ENCODE measurements at places on chromosomes 13 and 19. TPM values are rescaled to one million over a fixed set of nuclear protein-coding genes. Genes with fewer than 3 reads are reported as not detected.

DNA sequence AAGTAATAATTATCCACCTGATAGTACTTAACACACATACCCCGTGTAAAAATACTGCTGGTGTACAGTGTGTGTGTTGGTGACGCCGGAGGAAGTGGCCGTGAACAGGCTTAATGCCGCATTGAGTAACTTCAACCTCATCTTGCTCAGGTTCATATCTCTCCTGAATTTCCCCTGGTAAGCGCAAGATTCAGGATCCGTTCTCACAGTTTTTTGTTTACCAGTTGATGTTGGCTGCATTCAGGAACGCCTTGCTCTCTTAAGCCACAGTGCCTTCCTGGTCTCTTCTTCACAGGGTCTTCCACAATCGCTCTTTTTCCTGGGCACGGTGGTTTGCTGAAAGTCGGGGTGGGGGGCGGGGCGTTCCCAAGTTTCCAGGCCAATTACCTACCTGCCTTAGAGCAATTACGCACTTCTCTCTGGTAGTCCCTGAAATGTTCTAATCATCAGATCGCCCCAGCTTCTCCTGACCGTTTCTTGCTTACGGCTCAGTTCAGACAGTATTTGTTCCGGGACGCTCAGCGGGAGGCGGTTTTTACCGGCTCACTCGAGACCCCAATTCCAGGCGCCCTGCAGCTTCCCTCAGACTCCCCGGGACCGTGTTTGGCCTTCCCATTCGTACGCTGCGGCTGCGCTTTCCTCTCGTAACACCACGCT, 706 bp upstream of the DNAJC3 start:
- no peaks in the 10 kb centered on the region for H3K27me3 ChIP-seq
- no peaks in the 10 kb centered on the region for H3K36me3 ChIP-seq
- peaks cover 2% of the 10 kb centered on the region for H3K4me1 ChIP-seq
- DNase-seq: peak; percentile 39
- H3K4me3 ChIP-seq: peak overlapping the region; percentile 75

DNA sequence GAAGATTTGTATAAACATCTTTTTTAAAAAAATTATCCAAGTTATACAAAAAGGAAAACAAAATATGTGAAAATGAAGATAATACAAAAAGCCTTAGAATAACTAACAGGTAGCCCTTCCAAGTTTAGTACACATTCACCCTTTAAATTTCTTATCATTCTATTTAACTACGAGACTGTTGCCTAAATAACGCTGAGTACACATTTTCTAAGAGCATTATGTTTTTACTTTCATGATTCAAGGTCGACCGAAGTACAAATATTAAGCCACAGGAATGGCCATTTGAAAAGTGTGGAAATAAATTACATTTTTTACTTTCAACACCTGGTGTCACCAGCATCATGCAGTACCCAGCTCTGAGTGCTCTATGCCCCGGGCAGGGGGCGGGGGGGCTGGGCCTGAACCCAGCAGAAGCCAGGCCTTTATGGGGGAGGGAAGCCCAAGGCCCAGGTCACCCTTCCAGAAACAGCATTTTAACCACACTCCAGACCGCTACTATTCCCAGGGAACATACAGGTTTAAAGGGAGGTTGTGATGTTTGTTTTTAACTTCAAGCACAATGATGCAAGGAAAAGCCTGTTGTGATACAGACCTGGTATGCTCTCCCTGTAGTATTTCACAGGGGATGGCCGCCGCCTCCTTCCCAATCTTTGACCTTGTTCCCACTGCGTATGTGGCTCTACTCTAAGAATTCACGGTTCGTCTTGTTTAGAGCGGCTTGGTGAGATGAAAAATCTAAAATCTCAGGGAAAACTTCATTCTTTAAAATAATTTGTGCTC, 24.0 kb downstream of the GGACT start:
- H3K4me1 ChIP-seq: peaks cover 4% of the 10 kb centered on the region
- no peaks in the 10 kb centered on the region for H3K27me3 ChIP-seq
- H3K36me3 ChIP-seq: no peaks in the 10 kb centered on the region
- no peak overlapping the region for H3K27ac ChIP-seq
- DNase-seq: no peak

DNA sequence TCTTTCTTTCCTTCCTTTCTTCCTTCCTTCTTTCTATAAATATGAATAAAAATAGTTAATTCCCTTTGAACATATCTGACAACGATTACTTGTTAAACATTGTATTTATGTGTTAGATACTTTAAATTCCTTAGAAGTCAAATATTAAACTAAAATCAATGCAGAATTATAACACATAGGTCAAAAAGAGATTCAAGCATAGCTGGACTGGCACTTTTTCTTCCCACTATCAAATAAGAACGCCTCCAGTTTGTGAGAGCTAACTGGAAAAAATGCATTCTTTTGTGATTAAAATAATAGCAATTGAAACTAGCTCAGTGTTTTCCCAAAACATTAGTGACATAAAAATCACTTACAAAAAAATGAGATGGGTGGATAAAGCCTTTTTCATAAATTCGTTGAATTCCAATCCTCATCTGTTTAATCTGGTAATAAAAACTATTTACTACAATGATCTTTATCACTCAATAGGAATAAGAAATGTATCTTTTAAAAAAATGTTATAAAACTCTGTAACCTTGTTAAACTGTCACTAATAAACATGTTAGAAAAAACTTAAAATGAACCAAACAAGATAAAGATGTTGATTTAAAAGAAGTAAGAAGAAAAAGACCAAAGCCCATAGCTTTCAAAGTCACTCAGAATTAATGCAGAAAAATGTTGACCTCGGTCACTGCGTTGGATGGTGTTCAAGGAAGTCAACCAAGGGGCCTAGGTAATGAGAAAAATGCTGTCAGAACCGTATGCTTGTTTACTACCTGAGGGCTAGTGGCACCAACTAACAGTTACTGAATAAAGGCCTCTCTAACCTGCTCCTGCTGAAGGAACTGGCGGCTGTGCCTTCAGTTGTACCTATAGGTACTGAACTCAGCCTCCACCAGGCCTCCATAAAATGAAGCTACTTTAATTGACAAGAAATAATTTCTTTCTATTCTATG, 1039.5 kb upstream of the SLC10A2 start:
- DNase-seq: no peak
- no peak overlapping the region for H3K27ac ChIP-seq
- H3K4me3 ChIP-seq: no peak overlapping the region
- H3K36me3 ChIP-seq: no peaks in the 10 kb centered on the region
- no peaks in the 10 kb centered on the region for H3K27me3 ChIP-seq

DNA sequence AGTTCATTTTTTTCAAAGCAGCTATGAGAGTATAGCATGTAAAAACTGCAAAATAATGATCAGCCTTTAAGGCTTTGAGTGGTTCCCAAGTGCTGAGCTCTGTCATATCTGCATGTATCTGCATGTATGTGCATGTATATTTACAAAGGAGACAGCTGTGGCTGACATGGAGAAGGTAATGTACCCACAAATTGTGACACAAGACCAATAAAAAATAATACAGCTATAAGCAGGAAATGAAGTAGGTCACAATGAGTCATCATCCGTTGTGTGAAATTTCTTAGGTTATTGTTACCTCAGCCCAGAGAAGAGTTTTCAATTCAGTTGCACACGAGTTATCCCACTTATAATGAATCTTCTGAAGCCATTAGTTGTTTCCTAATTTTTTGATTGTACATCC, 60.9 kb upstream of the MED4 start:
- peak; percentile 33 for DNase-seq
- no peaks in the 10 kb centered on the region for H3K27me3 ChIP-seq
- H3K36me3 ChIP-seq: no peaks in the 10 kb centered on the region
- no peaks in the 10 kb centered on the region for H3K4me1 ChIP-seq
- no peak overlapping the region for H3K27ac ChIP-seq

DNA sequence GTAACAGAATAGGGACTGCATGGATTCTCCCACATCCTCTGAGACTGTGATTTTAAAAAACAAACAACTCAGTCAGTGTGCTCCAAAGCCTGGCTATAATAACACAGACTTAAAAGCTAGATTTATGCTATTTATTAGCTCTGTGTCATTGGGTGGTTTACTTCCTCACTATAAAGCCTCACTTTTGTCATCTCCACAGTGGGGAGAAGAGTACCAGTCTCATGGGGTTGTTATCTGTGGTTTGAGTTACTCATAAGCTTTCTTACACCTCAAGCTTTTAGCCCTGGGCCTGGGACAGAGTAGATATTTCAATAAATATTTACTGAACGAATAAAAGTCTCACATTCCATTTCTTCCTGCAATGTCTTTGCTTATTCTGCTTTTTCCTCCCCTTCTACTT, 5.3 kb downstream of the RNASEH2B start:
- no peak overlapping the region for H3K4me3 ChIP-seq
- peaks cover 14% of the 10 kb centered on the region for H3K4me1 ChIP-seq
- H3K27ac ChIP-seq: no peak overlapping the region
- H3K27me3 ChIP-seq: no peaks in the 10 kb centered on the region
- no peaks in the 10 kb centered on the region for H3K36me3 ChIP-seq
- peak; percentile 52 for DNase-seq

DNA sequence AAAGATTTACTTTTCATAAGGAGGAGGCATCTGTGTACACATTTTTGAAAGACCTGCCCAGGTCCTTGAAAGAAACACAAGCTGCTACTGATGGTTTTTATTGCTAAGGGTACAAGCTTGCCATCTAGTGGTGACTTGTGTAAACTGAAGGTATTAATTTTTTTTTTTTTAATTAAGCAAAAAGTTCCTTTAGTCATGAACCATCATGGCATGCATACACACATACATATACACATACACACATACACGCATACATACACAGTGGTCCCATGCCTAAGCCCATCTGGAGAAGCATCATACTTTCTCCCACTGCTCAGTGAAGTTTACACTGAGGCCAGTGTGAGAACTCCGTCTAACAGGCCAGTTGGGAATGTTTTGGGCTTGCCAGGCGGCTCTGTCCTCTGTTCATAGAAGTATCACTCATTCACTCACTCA, 312.5 kb downstream of the DCLK1 start:
- H3K36me3 ChIP-seq: no peaks in the 10 kb centered on the region
- H3K4me1 ChIP-seq: no peaks in the 10 kb centered on the region
- H3K27ac ChIP-seq: no peak overlapping the region
- DNase-seq: peak; percentile 60
- H3K4me3 ChIP-seq: no peak overlapping the region
- H3K27me3 ChIP-seq: no peaks in the 10 kb centered on the region

DNA sequence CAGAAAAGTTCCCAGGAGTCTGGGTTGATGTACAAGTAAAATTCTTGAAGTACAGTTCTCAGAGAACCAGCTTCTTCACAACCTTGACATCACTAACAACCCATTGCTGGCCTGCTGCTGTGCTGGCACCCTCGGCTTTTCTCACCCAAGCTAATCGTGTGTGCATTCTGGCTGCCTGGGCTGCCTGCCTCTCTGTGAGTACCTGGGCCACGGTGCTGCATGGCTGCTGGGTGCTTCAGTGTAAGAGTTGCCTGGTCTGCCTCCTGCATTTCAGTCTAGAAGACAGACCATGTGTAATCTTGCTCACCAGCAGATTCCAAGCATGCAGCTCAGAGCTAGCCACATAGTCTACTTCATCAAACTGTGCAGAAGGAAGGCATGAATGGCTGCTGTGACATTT, 50.5 kb upstream of the MEDAG start:
- DNase-seq: no peak
- H3K27me3 ChIP-seq: no peaks in the 10 kb centered on the region
- peaks cover 10% of the 10 kb centered on the region for H3K4me1 ChIP-seq
- H3K36me3 ChIP-seq: no peaks in the 10 kb centered on the region

ZIC2 gene
- not detected for total RNA-seq

DCT gene
- not detected for total RNA-seq

CBY2 gene
- total RNA-seq: not detected

All from IMR-90 (cell line).